ENCODE measurements at places on chromosomes 3 and 15. TPM values are rescaled to one million over a fixed set of nuclear protein-coding genes. Genes with fewer than 3 reads are reported as not detected.

DNA sequence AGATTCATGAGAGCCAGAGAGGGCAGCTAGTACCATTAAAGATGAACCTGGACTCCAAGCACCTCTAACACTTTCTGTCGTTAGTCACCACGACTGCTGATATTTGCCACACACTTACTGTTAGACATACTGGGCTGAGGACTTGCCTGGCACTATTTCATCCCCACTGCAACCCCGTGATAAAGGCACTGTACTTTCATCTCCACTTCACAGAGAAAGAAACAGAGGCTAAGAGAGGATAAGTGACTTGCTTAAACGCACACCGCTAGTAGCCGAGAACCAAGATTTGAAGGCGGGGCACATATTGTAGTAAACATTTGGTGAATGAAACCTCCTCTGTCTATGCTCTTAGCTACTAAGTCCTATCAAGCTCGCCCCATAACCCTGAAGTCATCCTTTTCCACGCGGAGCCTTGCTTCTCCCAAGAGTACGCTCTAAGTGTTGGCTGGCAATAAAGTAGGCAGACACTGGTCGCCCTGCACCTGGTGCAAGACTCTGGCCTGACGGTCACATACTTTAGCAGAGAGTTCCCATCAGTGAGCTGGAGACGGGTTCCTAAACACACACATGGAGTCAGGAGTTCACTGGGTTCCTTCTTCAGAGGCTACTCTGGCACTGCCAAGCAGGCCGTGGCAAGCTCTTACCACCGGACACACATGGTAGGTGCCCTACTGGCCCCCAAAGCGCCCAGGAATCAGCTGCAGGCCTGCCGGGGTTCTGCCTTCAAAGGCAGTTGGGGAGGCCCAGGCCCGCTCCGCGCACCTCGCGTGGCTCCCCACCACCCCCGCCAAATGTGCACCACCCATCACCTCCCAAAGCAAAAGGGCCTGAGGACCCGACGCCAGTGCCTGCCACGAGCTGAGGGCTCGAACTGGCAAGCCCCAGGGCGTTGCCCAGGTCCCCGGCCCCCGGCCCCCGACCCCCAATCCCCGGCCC, 951 bp downstream of the POMGNT2 start:
- no peak for DNase-seq

DNA sequence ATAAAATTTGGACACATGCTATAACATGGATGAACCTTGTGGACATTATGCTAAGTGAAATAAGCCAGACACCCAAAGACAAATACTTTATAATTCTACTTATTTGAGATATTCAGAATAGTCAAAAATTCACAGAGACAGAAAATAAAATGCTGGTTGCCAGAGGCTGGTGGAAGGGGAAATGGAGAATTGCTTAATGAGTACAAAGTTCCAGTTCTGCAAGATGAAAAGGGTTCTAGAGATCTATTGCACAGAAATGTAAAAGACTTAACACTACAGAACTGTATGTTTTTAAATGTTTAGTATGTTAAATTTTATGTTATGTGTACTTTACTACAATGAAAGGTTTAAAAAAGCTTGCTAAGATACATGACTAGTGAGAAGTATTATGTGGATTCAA, 344.8 kb downstream of the CNTN3 start:
- DNase-seq = no peak

Gene SLC6A11
- not detected for total RNA-seq

DNA sequence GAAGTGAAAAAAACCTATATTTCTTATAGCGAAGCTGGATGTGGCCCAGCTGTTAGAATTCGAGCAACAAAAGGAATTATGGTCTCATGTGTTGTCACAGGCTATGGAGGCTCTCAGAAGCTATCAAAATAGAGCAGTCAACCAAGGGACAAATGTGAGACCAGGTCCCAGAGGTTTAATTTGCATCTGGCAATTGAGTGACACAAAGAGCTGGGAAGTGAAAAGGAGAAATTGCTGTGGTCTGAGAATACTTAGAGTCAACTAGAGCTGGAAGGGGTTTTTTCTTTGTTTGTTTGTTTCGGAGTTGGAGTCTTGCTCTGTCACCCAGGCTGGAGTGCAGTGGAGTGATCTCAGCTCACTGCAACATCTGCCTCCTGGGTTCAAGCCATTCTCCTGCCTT, 61.3 kb upstream of the SMAD3 start:
- no peak for DNase-seq

DNA sequence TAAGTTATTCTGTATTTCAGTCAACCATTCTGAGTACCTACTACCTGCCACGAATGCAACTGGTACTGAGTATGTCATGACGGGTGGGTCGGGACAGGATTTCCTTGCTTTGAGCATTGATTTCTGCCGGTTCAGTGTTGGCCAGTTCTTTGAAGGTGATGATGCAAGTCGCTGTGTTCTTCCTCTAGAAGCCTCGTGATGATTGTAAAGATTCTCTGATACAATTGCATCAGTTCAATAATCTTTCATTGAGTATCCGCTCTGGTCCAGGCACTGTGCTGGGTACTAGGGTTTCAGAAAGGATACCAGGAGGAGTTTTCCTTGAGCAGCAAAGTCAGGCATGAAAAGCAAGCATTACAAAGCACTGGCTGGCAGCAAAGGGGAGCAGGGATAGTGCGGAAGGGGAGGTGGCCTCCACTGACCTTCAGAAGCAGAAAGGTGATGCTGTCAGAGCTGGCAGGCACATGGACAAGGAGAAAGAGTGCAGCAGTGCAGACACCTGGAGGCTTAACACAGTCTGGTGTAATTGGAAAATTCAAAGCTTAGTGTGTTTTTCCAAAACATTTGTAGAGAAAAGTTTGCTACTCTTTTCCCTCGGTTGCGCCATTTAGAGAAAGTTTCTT, 100.1 kb downstream of the RPL39L start:
- DNase-seq = no peak

Gene CLDN16
- 0.78 TPM for total RNA-seq

Gene CHL1
- total RNA-seq = 110 TPM

DNA sequence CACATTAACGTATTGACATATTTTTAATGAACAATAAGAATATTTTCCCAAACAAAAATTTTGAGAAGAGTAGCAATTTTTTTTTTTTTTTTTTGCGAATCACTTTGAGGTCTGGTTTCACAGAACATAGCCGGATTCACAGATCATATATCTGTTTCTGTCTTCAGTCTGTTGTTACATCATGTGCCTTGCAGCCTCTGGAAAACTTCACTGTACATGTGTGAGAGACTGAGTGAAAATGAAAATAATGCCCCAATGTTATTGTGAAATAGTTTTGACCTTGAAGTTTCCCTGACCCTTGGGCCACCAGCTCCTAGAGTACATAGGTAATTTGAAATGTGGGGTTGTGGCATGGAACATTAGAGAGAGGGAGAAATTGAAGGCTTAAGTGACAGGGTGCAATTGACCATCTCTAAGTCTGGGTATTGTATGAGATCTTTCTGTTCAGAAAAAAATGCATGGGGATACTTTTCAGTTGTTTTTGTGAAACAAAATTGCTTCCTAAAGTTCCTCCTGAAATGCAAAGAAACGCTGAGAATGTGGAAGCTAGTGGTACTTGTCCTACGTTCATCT, 14.0 kb downstream of the ITPR1 start:
- DNase-seq = no peak

Gene CEMIP
- total RNA-seq = 0.87 TPM

DNA sequence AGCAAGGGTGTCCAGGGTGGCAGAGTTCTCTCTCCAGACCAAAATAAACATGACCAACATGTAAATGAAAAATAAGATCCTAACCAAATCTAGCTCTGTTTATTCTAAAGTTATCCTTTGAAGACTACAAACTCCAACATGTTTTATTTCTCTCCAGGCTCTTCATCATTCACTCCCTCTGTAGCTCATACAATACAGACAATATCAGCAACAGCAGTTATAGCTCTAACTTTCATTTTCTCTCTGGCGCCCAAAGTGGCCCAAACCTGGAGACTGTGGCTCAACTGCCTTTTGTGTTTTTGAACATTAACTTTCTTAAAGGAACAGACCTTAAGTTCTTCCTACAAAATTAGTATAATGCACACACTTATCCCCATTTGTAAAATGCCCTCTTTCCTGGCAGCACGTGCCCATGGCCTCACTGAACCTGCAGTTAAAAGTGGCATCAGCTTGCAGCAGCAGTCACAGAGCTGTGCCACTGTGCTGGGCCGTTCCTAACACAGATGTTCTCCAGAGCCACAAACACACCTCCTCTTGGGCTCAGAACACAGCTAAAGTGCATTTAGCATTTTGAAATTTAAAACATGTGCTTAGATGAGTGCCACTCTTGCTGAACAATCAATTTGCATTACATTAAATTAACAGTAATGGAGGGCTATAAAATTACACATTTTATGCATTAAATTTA, 91.9 kb downstream of the RORA start:
- no peak for DNase-seq

Gene PLIN1
- 0.52 TPM for total RNA-seq

Gene GABRB3
- 1.3 TPM for total RNA-seq

DNA sequence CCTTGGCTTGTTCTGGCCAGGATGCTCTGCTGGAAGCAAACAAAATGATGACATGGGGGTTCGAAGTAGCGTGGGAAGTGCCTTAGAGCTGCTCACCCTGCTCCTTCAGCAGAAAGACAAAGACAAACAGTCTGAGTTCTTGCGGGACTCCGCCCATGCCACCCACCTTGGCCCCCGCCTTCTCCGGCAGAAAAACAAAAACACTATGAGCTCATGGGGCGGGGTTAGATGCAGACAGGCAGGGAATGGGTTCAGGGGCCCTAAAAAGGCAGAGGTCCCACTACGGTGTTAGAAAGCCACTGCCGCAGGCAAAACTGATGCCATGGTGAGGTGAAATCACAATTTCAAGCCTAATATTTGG, 9.7 kb upstream of the NCKIPSD start:
- DNase-seq = no peak

GRCh38 chr15:55907797-55908196, 85.6 kb downstream of the NEDD4 start:
- DNase-seq = peak; percentile 70

DNA sequence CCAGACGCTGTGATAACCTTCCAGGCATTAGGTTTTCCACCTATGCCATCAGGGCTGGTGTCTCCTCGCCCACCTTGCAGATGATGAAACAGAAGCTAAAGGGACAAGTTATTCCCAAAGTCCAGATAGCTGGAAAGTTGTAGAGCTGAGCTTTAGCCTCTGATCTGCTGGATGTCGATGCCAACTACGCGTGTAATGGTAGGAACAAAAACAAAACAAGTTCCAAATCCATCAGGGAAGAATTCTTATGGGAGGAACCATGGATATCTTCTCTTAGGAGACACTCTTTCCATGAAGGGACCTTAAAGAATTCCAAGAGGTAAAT, 28.1 kb upstream of the RHO start:
- no peak for DNase-seq

GRCh38 chr15:31280831-31281216, 45.8 kb upstream of the KLF13 start:
- no peak for DNase-seq

Gene SPINT1
- 2.4 TPM for total RNA-seq

- DNase-seq = no peak
These were observed 26.4 kb upstream of the SCN10A start for GRCh38 chr3:38842266-38842965.

- no peak for DNase-seq
These were observed 107.1 kb upstream of the UBE2E2 start for GRCh38 chr3:23096041-23096440.

Gene GPR27
- 8.6 TPM for total RNA-seq

DNA sequence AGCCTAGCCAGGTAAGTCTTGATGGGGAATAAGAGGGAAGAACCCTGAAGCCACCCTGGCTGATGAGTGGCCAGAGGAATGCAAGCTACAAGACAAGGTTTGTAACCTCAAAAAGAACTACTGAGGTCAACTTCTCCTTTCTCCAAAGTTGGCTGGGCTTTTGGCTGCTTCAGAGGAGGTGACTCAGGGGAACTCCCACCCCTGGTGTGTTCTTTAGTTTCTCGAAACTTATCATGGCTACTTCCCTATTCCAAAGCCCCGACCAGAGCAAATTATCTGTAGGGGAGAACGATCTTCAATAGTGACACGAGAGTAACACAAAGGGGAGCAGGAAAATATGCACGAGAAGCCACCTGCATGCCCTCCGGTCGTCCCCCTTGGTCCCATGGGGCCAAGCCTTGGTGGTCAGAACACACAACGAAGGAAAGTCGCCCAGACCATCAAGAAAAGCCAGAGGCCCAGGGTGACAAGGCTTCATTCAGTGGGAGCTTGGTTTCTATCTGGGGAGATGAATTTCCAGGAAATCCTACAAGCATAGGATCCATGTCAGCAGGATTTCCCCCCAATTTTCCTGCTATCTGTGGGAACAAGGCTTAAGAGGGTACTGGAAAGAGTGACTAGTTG, 6.5 kb upstream of the BCL2A1 start:
- no peak for DNase-seq

DNA sequence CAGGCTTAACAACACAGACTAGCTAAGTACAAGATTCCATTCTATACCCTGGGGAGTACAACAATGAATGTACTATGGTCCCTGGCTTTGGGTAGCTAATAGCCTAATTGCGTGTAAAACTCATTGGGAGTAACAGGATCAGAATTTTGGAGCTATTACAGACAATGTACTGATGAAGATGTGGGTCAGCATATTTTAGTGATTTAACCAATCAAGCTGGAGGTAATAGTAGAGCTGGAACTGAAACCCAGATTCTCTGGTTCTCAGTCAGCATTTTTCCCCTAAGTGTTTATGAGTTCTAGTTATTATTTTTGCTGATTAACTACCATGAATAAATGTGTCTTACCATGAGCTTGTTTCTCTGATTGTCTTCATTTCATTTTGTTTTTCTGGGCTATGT, 578.7 kb downstream of the NLGN1 start:
- DNase-seq = no peak

GRCh38 chr3:147930232-147930807, 521.2 kb downstream of the ZIC1 start:
- DNase-seq = peak; percentile 16

GRCh38 chr3:32460031-32460749, 42.5 kb downstream of the CMTM6 start:
- no peak for DNase-seq

Gene SLCO3A1
- 1.7 TPM for total RNA-seq

DNA sequence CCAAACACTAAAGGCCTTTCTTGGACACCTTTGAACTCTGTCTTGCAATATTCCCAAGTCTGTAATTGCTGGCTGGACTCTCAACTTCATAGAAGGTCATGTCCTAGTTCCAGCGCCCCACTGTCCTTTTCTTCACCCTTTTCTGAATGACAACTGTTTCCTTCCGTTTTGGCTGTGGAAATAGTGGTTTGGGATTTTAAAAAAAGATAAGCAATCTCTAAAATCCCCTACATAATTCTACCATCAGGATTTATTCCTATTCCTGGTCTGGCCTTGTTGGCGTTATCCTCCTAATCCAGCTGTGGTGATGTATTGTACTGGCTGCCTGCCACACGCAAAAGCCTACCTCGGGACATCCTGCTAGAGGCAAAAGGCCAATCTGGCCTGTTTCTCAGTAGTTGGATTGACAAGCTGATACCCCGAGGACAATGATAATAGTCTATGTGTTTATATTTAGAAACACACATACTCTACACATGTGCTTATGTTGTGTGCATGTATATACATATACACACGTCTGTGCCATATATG, 440.3 kb upstream of the DPH6 start:
- DNase-seq = no peak

Gene FRMD5
- total RNA-seq = not detected
